NCI-H446 (cell line): ENCODE measurements at places on chromosomes 6 and 20.

DNA sequence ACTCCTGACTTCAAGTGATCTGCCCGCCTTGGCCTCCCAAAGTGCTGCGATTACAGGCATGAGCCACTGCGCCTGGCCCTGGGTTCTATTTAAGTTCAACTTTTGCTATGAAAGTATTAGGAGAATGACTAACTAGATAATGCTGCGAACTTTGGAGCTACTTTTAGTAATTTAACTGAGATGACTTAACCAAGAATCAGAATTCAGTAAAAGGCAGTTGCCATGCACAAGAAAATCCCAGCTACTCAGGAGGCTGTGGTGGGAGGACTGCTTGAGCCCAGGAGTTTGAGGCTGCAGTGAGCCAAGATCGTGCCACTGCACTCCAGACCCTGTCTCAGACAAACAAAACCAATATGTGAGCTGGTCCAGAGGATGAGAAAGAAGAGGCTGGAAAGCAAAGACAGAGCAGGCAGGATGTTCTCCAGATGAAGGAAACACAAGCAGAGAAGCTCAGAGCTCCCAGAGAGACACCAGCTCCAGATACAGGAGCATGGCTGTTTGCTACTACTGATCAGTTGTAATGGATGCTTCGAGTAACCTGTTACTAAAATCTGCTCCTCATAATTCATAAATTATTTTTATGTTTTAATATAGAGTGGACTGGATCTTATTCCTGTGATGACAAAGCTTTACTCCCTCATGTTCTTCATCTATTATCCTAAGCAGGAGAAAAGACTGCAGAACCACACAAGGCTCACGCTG is 23.9 kb downstream of the ZNF217 start:
- no peak for DNase-seq

DNA sequence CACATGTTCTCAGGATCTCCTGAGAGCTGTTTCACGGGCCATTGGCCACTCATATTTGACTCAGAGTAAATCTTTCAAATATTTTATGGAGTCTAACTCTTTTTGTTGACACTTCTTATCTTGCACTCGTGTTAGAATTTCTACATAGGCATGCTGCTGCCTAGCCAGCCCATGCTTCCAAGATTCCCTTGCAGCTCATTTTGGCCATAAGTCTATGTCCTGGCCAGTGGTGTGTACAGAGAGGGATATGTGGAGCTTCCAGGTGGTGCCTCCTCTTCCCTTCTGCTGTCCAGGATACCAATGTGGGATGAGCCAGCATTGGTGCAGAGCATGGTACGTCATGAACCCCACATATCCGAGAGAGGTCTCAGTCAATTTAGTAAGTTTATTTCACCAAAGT is 522.6 kb downstream of the QKI start:
- DNase-seq: no peak

DNA sequence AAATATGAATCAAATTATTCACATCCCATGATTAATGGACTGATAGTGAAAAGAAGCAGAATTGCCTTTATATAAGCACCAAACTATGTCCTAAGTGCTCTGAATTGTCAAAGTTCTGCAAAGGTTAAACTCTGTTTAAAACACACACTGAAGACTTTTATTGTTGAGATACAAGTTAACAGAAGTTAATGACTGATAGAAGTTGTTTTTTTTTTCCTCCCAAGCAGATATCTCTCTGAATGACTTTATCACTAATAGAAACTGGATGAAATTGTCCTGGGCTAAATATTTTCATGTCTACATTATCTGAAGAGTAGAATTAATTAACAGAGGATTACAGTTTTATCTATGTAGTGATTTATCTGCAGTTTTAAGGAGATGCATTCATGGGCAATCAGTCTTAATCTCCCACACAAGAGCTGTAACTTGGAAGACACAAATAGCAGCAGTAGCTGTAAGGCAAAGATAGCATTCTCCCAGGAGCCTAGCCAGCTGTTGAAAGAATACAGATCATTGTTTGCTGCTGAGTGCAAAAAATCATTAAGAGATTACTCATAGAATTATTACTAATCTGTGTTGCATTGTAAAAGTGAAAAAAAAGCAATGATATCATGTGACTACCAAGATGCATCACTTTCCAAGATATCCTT is 49.9 kb downstream of the BMP5 start:
- DNase-seq: no peak

DNA sequence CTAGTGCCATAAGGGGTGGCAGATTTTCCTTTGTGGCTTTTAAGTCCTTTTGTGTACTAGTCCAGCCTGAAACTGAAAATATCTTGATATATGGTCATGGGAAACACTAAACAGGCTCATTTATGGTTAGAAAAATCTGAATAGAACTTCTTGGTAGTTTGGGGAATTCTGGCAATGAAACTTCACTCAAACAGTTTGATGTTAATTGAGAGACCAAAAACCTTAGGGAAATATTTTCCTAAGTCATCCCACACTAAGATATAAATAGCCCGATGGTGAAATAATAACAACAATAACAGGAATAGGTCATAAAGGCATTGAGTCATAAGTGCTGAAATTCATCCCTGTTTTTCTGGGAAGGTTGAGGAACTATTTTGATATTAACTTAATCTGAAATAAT is 146.2 kb upstream of the SMLR1 start:
- DNase-seq: no peak

- DNase-seq: no peak
Observed at GRCh38 chr6:150138638-150139037, 4.2 kb upstream of the PPP1R14C start.

DNA sequence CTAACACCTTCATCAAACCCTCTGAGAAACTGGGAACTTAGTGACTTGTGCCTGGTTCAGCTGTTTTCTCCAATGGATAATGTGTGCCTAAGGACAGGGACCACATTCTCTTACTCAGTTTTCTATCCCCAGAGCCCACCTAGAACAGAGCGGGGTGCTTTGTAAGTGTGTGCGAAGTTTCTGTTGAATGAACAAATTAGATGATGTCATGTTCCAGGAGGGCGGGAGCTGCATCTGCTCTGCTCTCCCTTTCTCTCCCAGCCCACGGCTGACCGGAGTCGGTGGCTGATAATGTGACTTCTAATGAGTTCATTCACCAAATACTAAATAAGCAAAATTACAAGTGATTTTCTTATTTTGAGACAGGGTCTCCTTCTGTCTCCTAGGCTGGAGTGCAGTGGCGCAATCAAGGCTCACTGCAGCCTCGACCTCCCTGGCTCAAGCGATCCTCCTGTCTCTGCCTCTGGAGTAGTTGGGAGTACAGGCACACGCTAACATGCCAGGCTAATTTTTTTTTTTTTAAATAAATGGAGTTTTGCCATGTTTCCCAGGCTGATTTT is 60.7 kb upstream of the FNDC1 start:
- no peak for DNase-seq

DNA sequence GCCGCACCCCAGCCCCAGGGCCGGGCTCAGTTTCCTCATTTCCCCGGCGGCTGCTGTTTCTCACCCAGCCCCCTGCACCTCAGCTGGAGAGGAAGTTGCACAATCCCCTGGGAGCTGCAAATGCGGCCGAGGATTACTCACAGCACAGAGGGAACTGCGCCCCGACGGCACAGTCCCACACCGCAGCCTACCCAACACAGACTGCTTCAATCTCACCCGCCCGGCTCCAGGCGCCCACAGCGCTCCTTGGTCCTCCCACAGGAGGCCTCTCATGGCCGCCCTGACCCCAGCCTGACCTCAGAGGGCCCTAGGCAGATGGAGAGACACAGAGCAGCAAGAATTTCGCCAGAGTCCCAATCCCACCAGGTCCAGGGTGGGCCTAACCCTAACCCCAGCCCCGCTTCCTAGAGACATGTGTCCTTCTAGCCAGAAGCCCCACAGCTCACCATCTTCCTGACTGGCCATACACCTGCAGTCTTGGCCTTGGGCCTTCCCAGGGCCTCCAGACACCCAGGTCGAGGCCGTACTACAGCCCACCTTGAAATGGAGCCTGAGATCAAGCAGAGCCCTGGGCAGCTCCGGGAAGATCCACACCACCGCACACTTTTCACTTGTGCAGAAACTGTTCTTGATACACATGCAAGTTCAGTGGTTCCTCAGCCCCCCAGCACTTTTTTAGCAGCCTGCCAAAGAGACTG is 11.7 kb downstream of the TFEB start:
- DNase-seq: no peak

DNA sequence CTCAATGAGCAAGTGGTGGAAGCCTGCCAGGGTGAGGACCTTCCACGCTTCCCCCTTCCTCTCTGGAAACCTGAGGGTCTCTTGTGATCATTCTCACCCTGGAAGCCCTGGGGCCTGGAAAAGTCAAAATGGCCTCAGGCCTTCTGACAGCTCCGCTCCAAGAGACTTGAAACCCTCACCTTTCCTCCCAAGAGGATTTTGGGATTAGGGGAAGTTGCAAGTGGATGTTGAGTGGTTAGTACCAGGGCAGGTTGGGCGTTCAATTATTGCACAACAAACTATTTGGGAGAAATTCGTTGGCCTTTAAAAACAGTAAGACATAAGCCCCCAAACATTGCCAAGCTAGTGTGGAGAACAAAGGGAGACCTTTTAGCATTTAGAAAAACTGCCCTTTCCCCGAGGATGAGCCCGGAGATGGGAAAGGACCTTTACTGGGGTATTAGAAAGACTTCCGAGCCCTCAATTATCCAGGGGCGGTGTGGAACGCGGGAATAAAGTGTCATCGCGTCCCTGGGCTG is 4.7 kb downstream of the NKX2-2 start:
- no peak for DNase-seq

- no peak for DNase-seq
Observed at GRCh38 chr6:138001750-138002349, 105.4 kb downstream of the PERP start.

GRCh38 chr6:168180548-168181011 is 101.6 kb upstream of the FRMD1 start:
- no peak for DNase-seq

- no peak for DNase-seq
Observed at GRCh38 chr6:53440336-53440945, 91.7 kb upstream of the ELOVL5 start.

- DNase-seq: no peak
Observed at GRCh38 chr6:54992789-54993188, 146.2 kb downstream of the FAM83B start.

DNA sequence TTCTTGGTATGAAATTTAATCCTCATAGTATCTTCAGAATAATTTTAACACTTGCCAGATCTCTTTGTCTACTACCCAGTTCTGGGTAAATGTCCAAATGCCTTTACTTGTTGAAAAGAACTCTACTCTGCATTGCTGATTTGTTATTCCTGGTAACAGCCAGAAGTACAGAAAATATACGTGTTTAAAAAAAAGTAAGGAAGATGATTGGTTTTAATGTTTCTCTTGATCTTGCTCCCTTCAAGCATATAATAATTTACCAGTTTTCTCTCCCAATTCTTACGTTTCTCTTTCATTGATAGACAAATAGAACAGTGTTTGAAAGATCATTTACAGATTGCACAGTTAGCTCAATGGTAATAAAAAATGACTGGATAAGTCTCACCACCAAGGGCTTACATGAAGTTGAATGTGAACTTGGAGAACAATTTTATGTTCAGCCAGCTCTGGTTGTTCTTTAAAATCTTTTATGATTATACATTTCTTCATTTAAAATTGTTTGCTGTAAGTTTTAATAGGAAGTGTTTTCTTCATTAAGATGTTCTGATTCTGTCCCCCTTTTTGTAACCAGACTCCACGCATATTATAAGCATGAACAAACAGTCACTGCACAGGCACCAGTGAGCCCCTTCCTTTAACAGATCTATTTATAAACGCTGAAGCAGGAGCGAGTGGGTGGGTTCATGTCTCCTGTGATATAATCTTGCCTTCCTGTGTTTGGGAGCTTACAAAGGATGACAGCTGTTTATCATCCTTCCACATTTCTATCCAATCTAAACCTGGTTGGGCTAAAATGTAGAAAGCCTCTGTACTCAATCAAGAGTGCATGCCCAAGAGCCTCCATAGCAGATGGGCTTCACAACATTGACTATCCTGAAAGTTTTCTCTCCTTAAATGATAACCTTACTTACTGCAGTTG is 299.5 kb downstream of the PRL start:
- peak; percentile 44 for DNase-seq

- DNase-seq: no peak
Observed at GRCh38 chr20:17614812-17615644, 45.2 kb downstream of the DSTN start.

DNA sequence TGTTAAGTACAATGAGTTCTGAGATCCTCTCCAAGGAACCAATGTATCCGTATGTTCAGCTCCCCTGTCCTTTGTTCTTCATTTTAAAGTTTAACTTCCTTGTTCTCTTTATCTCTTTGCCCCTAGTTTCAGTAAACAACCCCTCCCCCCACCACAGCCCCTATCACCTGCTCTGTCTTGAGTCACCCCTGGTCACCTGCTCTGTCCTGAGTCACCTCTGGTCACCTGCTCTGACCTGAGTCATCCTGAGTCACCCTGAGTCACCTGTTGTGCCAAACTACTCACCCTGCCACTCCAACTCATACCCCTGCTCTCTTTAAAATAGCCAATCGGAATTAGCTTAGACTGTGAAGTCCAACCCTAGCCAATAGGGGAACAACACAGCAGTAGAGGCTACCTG is 288.7 kb upstream of the CDYL start:
- DNase-seq: no peak

DNA sequence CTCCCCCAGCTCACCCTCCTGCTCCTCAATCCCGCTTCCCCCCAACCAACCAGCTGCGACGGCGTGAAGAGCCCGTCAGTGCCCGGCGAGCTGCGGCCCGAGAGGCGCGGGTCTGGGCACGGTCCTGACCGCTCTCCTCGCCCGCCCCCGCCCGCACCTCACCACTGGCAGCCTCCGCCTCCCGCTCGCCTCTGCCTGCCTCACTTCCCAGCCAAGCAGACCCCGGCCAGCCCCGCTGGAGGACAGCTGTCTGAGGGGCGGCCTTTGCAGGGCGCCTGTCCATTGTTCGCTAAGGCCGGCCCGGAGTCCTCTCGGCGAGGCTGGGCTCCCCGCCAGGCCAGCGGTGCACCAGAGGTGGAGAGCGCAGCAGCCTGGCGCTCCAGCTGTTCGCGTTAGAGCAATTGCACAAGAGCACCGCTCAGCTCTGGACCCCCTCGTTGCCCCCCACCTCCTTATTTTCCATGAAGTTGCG is 1.3 kb downstream of the SOBP start:
- no peak for DNase-seq

GRCh38 chr6:40461643-40462042 is 125.5 kb downstream of the LRFN2 start:
- DNase-seq: no peak

- DNase-seq: no peak
Observed at GRCh38 chr20:56368351-56369134, 9.8 kb downstream of the FAM210B start.

GRCh38 chr6:108260126-108260808 is 573 bp downstream of the SNX3 start:
- DNase-seq: peak; percentile 2

GRCh38 chr6:15344192-15344519 is 98.3 kb downstream of the JARID2 start:
- no peak for DNase-seq

GRCh38 chr20:23043376-23043775 is 6.1 kb downstream of the THBD start:
- no peak for DNase-seq
